ENCODE measurements at places on chromosomes 3 and 15.
A peak's percentile ranks its signal among the peaks of the same experiment; 100 is the strongest.

DNA sequence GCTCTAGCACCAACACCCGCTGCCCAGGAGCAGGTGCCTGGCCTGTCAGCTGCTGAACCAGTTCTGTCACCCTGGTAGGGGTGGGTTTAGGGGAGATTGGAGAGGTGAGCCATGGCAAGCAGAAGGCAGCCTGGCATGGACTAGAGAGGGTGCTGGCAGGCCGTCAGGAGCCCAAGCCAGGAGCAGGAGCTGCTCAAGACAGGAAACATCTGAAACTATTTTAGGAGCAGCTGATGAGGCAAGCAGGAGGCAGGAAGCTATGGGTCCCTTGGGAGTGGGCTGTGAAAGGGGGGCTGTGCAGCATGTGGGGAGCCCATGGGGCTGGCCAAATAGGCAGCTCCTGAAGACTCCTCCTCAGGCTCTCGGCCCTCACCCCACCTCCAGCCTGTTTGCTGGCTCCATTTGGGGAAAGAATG lies 2.3 kb downstream of the INKA1 start:
- no peak for DNase-seq

GRCh38 chr15:62816342-62817069 lies 226.0 kb upstream of the TPM1 start:
- no peak for DNase-seq

GRCh38 chr15:50113992-50114780 lies 4.8 kb downstream of the ATP8B4 start:
- DNase-seq = no peak

DNA sequence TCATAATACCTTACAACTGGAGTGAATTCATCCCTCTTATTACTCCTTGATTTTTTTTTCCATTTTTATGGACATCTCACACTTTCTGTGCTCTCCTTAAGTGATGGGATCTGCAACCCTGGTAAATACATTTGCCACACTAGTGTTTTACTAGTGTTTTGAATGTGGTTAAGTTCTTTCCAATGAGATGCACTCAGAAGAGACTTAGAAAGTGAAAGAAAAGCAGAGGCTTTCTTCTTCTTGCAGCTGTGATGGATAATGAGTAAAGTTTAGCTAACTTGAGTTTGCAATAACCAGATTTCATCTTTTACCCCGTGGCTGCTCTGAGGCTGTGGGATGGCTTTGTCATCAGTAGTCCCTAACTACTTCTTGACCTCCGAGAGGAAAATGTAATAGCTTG lies 1248.4 kb downstream of the NSUN3 start:
- no peak for DNase-seq

DNA sequence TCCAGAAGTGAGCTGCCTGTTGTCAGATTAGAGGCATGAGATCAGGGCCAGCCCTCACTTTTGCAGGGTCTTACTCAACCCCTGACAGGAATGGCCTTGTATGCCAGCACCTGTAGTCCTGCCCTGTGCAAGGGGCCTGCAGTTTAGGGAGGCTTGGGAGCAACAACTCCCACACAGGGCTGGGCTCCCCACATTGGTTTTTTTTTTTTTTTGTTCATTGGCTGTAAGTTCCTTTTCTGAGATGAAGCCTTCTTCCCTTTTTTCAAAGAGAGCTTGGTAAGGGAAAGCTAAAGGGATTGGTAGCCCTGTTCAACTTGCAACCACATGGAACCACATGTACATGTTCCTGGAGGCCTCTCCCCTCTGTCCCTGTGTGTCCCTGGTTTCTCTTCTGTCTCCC lies 46.4 kb downstream of the TNFAIP8L3 start:
- DNase-seq = no peak

DNA sequence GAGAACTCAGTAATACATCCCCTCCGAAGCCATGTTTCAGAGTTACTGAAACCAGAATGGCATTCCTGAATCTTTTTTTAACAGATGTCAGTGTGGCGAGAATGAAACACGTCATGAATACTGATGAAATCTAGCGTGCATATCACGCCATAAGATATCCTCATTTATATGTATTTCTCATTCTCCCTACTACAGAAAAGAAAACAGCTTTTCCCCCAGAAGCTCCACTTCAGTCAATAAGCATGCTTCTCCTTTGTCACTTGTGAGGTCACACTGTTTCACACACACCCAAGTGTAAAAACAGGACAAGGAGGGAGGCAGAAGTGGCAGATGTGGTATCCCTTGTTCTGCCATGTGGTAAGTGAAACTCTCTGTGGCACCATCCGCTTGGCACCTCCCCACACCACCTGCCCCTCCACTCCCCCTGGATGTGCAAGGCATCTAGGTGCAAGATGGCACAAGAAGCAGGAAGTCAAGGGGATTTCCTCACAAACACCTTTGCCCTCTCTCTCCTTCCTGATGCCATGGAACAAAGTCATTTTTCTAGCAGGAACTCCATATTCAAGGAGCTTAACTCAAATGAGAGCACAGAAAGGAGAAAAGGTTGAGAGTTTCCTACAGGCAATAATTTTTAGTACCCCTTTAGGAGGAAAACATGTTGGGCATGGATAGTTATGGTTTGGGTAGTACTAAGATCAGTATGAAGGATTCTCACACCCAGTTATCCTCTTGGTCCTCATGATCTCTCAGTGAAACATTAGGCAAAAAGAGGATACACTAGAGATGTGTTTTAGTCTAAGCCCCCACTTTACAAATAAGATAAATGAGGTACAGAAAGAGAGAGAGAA lies 47.5 kb upstream of the FRMD4B start:
- DNase-seq = no peak

DNA sequence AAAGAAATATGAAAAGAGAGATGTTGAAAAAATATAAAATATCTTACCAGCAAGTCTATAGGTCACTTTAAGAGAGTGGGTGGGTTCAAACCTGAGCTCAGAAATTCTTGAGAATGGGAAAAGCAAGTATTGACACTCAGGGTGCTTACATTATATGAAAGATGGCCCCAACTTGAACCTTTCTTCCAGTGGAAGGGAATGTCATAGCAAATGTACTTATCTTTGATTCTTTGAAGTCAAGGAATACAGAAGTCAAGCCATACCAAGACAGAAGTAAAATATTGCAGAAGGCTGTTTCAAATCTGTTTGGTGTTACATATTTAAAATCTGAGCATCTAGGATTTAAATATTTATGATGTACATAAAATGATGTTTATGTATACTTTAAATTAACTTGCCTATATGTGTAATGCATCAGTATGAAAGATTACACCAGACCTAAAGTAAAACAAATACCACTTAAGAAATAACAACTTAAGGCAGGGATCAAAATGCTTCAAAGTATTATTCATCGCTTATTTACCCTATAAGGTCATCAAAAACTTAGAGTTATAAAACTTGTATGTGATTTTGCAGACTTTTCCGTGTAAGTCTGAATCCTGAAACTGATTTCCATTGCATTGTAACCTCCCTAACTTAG lies 8.7 kb downstream of the MME start:
- DNase-seq = no peak

GRCh38 chr3:132256989-132257388 lies 60.2 kb upstream of the ACP3 start:
- peak; percentile 75 for DNase-seq

- no peak for DNase-seq
Observed at GRCh38 chr3:65005486-65005885, 317.7 kb upstream of the ADAMTS9 start.

- no peak for DNase-seq
Observed at GRCh38 chr3:52315006-52315405, 1.1 kb upstream of the DNAH1 start.

GRCh38 chr15:65923264-65923663 lies 54.0 kb downstream of the RAB11A start:
- DNase-seq = no peak

DNA sequence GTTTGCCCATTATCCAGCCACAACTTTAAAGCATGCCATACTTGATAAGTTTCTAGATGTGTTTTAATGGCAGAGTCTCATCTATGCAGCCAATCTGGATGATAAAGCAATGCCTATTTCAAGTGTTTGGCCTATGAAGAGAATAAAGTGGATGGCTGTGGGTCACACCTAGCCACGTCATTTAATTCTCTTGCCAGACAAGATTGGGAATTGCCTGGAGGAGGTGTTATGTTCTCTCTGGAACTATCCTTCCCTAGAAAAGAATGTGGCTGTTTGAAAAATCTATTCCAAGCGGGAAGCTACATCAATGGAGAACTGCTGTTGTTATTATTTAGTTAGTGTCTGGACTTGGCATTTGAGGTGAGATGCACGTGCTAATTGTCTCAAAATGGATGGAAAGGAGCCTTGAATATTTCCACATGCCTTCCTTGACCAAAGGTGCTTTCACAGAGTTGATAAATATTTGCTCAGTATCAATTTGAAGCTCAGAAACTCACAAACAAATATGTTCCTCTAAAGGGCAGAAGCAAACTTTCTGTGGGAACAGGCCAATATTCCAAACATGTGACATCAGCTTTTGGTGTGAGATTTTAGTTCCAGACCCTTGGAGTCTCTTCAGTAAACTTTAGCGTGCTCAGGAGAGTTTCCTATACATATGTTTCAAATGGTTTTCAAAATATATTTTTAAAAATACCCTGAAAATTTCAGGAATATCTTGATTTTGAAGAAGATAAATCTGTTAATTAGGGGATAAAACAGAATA lies 510.6 kb upstream of the SGO1 start:
- no peak for DNase-seq

GRCh38 chr3:32934150-32934742 lies 17.2 kb upstream of the CCR4 start:
- no peak for DNase-seq

DNA sequence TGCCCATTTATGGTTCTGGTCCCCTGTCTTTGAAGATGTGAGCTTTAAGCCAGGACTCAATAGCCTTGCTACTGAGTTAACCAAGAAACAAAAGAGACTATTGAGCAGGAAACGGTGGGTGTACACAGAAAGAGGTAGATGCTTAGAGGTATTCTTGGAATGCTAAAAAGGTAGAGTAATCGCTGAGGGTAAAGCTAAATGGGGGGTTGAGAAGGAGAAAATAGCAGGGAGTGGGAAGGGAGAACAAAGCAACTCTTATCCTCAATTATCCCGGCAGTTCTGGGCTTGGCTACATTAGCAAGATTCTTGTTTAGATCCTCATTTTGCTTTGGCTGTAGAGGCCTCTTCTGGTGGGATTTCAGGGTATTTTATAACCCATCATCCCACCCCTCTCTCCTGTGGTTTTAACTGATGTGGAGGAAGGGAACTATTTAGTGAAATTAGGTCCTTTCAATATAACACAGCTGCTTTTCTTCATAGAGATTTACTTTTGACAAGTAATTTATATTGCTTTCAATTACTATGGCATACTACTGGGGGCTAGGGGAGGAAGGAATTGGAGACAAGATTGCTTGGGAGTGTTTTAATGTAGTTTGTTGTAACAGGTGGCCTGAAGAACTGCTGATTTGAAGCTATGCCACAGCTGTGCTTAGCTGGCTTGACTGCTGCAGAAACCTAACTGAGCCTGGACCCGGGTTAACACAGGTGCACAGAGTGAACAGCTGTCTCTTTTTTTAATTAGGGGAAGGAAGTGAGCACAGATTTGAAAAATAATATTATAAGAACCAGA lies 234.3 kb upstream of the CCDC54 start:
- DNase-seq = peak; percentile 36

GRCh38 chr3:143443851-143444331 lies 324.3 kb downstream of the CHST2 start:
- DNase-seq = no peak

GRCh38 chr3:156360083-156360482 lies 194.8 kb downstream of the SSR3 start:
- DNase-seq = no peak

DNA sequence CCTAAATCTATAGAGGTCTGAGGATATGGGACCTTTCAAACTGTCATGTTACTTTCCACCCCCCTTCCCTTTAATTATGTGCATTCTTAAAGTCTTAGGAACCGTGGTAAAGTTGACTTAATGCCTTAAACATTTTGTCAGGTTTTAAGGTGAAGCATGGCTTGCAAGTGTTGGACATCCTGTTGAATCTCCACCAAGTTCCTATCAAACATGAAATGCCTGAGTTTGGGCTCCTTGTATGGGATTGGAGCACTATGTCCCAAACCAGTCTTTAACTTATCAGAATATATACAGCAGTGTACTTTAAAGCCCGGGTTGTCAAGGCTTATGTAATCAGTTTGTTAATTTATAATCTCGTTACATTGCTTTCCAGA lies 1.1 kb downstream of the SNRK start:
- no peak for DNase-seq

DNA sequence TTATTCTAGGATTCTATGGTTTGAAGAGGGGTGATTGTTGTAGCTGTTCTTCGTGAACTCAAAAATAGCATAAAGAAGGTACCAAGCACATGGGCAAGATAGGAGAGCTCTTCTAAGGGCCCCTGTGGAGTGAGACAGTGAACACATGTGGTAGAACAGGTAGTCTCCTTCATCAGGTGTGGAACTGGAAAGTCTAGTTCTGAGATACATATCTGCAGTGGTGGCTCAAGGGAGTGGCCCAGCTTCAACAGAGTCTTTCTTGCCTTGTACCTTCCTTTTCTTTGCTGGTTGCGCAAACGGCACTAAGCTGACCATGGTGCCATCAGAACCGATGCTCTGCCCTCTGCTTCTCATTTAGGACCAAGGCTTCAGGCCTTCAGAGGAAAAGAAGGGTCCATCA lies 65.2 kb downstream of the CERS3 start:
- no peak for DNase-seq

GRCh38 chr15:59555696-59556095 lies 55.9 kb upstream of the GCNT3 start:
- no peak for DNase-seq

DNA sequence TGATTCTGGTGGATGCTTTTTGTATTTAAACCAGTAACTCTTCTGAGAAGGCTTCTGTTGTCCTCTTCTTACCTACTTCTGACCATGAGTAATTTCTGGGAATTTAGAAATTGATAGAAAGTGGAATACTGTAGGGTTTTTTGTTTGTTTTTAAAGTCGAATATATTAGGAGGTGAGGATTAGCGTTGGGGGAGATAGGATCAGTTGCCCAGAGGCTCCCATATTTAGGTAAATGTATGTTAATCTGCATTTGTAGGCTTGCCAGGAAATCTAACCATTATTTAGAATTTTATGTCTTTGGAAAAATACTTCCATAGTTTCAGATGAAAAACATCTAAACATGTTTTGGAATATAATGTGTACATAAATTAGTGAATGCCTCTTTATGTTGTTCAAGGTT lies 6.1 kb downstream of the STT3B start:
- no peak for DNase-seq

- no peak for DNase-seq
Observed at GRCh38 chr15:100880139-100880896, 687 bp downstream of the ALDH1A3 start.

- DNase-seq = no peak
Observed at GRCh38 chr15:67105991-67106763, 40.8 kb downstream of the SMAD3 start.

GRCh38 chr3:171747223-171747920 lies 62.9 kb downstream of the PLD1 start:
- DNase-seq = no peak

- DNase-seq = no peak
Observed at GRCh38 chr15:61743345-61743909, 316.8 kb downstream of the VPS13C start.

- DNase-seq = no peak
Observed at GRCh38 chr3:78041486-78041885, 1001.6 kb downstream of the ROBO2 start.

GRCh38 chr3:168424059-168424734 lies 328.5 kb upstream of the GOLIM4 start:
- no peak for DNase-seq

- DNase-seq = no peak
Observed at GRCh38 chr15:35281515-35281914, 196.4 kb upstream of the NANOGP8 start.

- peak; percentile 21 for DNase-seq
Observed at GRCh38 chr15:26974120-26974780, 3.3 kb downstream of the GABRG3 start.

GRCh38 chr3:72247126-72247525 lies 462.2 kb upstream of the PROK2 start:
- no peak for DNase-seq

GRCh38 chr3:136038668-136039067 lies 73.1 kb downstream of the PPP2R3A start:
- no peak for DNase-seq

Data from NCI-H1105 (cell line).